Progenitor cell of endocrine pancreas (in vitro differentiated cells): ENCODE measurements at places on chromosomes 6 and 20. TPM values are rescaled to one million over a fixed set of nuclear protein-coding genes. Genes with fewer than 3 reads are reported as not detected.

DNA sequence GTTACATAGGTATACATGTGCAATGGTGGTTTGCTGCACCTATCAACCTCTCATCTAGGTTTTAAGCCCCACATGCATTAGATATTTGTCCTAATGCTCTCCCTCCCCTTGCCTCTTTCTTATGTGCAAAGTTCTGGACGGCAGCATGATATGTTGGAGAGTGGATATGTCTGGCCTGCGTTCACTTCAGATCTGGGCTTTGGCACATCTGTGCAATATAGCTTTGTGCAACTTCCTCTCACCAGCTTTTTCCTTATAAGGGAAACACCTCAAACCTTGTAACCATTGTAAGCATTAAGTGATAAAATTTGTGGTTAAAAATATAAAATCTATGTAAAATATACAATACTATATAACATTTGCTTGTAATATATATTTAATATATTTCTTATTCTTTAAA is 288.0 kb downstream of the PHACTR1 start:
- no peaks in the 10 kb centered on the region for H3K36me3 ChIP-seq
- H3K27ac ChIP-seq: no peak overlapping the region
- peaks cover 29% of the 10 kb centered on the region for H3K27me3 ChIP-seq
- peaks cover 6% of the 10 kb centered on the region for H3K4me1 ChIP-seq
- H3K4me3 ChIP-seq: no peak overlapping the region

DNA sequence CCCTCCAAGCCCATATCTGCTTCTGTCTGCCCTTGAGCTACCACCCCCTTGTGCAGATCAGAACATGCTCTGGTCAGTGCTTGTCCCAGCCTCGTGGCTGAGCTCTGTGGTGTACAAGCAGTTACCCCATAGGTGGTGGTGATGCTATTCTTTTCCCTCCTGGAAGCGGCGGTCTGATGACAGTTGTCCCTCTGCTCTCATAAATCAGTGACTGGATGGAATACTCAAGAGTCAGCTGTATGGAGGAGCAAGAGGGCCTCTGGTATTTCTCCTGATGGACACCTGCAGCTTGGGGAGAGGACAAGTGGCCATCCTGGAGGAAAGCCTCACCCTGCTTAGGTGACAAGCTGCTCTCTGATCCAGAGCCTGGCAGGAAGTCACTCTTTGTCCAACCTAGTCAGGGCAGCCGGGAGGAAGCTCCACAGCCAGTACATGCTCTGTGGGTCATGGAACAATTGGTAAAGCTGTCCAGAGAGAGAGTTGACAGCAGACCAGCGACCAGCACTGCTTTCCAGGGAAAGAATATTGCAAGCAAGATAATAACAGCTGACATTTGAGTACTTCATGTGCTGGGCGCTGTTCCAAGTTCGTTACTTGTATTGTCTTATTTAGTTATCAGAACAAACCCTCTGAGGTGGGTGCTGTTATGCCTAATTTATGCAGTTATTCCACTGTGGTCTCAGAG is 47.1 kb downstream of the SCAND1 start:
- H3K4me3 ChIP-seq: no peak overlapping the region
- H3K27me3 ChIP-seq: no peaks in the 10 kb centered on the region
- H3K4me1 ChIP-seq: no peaks in the 10 kb centered on the region
- no peak overlapping the region for H3K27ac ChIP-seq
- DNase-seq: no peak

DNA sequence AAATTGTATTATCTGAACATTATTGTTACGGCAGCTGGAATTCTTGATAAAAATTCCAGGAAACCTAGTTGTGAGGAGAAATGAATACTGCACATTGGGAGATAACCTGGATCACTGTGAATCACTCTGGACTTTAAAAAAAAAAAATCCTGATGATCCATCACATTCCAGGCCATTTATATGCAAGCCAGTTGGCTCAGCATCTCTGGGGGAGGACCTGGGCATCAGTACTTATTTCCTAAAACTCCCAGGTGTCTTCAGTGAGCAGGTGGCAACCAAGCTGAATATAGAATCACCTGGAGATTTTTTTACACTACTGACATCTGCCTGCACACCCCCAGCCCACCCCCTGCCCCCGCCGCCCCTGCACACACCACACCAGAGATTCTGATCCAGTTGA is 39.1 kb upstream of the SIRT5 start:
- no peaks in the 10 kb centered on the region for H3K36me3 ChIP-seq
- H3K4me1 ChIP-seq: no peaks in the 10 kb centered on the region
- no peak overlapping the region for H3K27ac ChIP-seq
- no peak for DNase-seq
- no peak overlapping the region for H3K4me3 ChIP-seq

DNA sequence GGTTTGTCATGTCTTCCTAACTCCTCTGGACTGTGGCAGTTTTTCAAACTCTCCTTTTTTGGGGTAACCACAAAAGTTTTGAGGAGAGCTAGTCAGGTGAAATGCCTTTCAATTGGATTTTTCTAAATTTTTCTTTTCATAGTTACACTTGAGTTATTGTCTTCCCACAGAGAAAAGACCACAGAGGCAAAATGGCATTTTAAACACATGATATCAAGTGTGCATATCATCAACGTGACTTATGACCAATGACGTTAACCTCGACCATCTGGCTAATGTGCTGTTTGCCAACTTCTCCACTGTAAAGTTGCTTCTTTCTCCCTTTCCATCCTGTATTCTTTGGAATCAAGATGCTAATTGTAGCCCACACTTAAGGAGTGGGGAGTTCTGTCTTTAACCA is 41.3 kb upstream of the SNAP25 start:
- DNase-seq: no peak
- H3K27me3 ChIP-seq: peaks cover 48% of the 10 kb centered on the region
- H3K4me1 ChIP-seq: peaks cover 4% of the 10 kb centered on the region
- H3K36me3 ChIP-seq: no peaks in the 10 kb centered on the region
- H3K27ac ChIP-seq: no peak overlapping the region

DNA sequence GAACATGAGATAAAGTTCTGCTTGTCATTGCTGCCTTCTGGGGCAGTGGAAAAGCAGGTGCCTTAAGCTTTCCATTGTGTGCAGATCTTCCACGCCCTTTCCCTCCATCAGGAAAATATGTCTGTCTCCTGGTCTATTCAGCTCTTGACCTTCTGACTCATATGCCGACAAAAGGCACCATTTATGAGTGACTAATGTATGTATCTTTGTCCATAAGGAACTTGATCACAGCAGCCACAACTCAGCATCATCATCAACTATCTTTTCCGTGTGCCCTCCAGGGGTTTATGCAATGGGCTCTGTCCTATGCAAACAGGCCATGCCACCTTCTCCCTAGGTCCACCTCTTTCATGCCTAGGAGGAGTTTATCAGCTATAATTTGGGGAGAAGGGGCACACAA is 102.7 kb upstream of the QKI start:
- H3K4me1 ChIP-seq: peaks cover 3% of the 10 kb centered on the region
- no peaks in the 10 kb centered on the region for H3K36me3 ChIP-seq
- peaks cover 24% of the 10 kb centered on the region for H3K27me3 ChIP-seq

DNA sequence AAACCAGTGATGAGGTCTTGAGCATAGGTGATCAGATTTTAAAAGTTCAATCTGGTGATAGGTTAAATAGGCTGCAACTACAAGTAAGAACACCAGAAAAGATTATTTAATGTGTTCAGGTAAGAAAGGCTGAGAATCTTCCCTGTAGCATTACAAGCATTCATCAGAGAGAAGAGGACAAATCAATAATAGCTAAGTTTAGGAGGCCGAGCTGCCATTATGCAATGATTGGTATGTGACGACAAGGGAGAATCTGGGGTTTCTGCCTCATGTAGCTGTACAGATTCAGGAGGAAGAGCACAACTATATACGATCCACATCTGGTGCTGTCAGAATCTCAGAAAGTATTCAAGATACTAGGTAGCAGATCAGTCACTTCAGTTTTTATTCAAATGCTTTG is 21.9 kb downstream of the MLIP start:
- no peak for DNase-seq
- no peak overlapping the region for H3K27ac ChIP-seq
- peaks cover 4% of the 10 kb centered on the region for H3K4me1 ChIP-seq
- H3K27me3 ChIP-seq: no peaks in the 10 kb centered on the region
- H3K4me3 ChIP-seq: no peak overlapping the region

GRCh38 chr6:159919800-159920199 is 29.0 kb downstream of the MAS1 start:
- peaks cover 18% of the 10 kb centered on the region for H3K27me3 ChIP-seq
- DNase-seq: no peak
- no peak overlapping the region for H3K4me3 ChIP-seq

Gene BPIFB2
- total RNA-seq: not detected in 2 replicates

Gene RPL7L1
- total RNA-seq: 82.8 and 88.9 TPM in 2 replicates

Gene KHDC1L
- total RNA-seq: not detected in 2 replicates

Gene FAM83B
- 16.1 and 17.4 TPM in 2 replicates for total RNA-seq

Gene ARMC2
- 16.1 and 16.5 TPM in 2 replicates for total RNA-seq
